ENCODE measurements at places on chromosomes 6 and 20.
A peak's percentile ranks its signal among the peaks of the same experiment; 100 is the strongest.

- DNase-seq = no peak
Observed at GRCh38 chr6:16318538-16318937, 80.2 kb downstream of the GMPR start.

DNA sequence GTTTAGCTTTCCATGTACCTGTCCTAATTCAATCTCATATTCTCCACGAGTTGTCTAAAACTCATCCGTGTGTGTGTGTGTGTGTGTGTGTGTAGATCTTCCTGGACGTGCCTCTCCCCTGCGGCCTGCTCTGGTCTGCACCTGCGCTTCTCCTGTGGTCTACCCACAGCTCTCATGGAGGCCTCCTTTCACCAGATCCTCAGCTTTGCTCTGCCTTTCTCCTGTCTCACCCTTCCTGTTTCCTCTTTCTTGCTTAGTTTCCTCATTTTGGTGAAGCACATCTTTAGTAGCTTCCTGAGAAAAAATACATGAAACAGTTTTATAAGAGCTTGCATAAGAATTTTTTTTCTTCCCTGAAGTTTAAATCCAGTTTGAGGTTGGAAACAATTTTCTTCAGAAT lies 18.1 kb downstream of the SLX4IP start:
- peak; percentile 39 for DNase-seq

DNA sequence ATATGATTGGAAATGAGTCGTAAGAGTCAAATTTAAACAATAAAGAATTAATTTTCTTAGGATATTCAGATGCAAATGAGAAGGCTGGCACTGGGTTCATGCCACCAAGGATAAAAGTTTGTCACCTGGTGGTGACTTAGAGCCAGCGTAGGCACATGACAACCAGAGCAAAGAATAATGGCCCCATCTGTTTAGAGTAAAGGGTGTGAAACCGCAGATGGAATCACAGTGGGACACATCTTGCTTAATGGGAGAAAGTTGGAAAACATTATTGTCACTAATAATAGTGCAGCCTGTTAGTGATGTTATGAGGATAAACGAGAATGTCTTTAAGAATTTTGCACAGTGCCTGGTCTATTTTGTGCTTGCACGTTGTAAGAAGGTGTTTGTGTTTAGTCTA lies 727.8 kb downstream of the QKI start:
- no peak for DNase-seq

- no peak for DNase-seq
Observed at GRCh38 chr6:140718021-140718420, 1343.6 kb upstream of the CITED2 start.

GRCh38 chr20:25065072-25065624 lies 7.2 kb upstream of the ACSS1 start:
- no peak for DNase-seq

GRCh38 chr20:1301031-1301529 lies 27.9 kb downstream of the SDCBP2 start:
- peak; percentile 35 for DNase-seq

DNA sequence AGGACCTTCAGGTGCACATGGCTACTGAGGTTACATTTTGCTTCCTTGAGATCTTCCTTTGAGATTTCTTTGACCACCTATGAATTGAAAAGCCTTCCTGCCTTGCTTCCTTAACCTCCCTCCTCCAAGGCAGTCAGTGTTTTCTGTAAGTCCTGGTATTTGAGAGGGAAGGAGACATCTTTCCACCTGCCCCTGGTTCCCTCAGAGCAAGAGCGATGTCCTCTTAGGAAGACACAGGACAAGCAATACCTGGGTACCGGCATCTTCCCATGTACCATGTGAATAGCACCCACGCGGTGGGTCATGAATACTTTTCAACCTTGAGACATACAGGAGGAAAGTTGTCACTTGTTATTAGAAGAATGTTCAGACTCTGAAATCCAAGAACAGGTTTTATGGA lies 37.1 kb downstream of the GINS1 start:
- DNase-seq = no peak

Measured in CD4-positive, alpha-beta T cell treated with Interleukin-21 for 1 hour (primary cell).